ENCODE measurements at places on chromosomes 3 and 15.

DNA sequence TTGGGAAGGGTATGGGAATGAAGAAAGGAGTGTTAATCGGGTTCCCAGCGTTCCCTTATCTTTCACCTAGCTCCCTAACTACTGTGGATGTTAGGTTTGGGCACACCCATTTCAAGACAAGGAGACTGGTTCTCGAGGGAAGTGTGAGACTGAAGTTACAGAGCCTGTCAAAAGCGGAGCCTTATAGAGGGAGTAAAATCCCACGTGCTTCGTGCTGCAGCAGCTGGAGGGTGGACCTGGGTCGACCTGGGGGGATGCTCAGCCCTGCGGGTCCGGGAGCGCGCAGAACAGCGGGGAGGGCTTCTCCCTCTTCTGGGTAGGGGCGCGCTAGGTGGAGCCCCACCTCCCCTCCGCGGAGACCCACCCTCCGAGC, 314 bp upstream of the TMED3 start:
- DNase-seq = peak; percentile 19

DNA sequence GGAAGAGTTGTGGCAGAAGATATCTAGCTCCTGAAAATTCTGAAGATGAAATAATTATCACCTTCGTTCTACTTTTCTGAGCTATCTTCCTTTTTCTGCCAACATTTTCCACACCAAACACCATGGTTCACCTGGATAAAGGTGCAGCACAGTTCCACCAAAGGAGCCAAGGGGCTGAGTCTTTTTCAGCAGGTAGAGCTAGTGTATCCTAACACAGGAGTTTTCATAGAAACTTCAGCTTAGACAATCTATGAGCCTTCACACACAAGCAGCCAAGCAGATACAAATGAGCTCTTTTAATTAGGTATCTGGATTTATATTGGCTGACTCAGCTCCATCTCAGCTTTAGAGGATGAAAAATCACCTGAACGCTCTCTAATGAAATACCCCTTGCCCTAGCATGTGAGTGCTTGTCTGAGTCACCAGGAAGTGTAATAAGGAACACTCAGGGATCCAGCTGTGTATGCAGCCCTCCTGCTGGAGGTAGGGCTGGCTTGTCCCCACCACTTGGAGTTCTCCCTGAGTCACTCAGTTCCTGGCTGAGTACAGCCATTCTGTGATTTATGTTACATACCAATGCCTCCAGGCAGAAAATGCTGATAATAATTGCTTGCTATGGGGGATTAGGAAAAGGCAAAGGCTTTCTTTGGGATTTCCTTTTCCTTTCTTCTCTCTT, 385.7 kb downstream of the LSAMP start:
- DNase-seq = no peak

GRCh38 chr15:92839696-92840095, 60.4 kb upstream of the CHD2 start:
- DNase-seq = peak; percentile 34

DNA sequence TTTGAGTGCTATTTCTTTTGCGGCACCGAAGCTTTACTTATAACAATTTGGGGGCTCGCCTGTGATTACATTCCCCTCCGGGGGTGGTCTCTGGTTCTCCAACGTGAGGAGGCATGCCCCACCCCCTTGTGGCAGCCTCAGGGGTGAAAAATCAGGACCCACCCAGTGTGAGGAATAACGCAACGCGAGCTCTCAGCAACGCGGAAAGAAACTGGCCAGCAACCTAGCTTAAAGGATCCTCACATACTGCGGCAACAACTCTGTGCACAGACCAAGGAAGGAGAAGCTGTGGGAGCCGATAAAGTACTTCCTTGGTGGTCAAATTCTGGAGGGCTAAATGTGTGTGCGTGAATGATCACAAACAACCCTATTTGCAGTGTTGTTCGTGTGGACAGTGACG, 5.8 kb downstream of the IQCF1 start:
- no peak for DNase-seq

DNA sequence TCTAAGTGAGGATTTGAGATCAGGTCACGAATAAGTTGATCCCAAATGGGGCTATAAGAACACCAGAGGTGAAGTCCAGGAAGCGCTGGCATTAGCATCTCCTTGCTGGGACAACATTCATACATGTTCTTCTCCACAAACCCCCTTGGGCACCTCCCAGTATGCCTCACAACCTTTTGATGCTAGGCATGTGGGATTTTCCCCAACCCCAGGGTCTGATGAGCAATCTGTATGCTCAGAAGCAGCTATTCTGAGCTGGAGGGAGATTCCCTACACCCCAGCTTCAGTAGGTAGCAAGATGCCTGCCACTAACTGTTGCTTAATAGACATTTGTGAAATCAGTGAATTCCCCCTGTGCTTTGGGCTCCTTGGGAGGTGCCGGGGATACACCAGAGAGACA, 32.2 kb downstream of the SLC6A11 start:
- DNase-seq = peak; percentile 1

GRCh38 chr3:107795514-107796094, 272.8 kb downstream of the BBX start:
- DNase-seq = no peak

- DNase-seq = no peak
These were observed 4.2 kb downstream of the ZNF589 start for GRCh38 chr3:48245136-48245535.

DNA sequence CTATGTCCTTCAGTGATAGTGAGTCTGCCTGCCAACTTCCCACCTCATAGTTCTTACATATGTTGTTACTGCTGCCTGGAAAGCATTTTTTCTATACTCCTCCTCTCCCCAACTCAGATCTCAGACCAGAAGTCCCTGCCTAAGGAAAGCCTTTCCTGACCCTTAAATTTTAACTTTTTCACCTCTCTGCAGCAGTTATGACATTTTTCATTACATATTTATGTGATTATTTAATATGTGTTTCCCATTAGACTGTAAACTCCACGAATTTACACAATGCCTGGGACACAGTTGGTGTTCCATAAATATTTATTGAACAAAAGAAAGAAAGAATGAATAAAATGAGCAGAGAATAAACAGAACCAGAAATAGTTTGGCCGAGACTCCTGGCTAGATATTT, 125.5 kb downstream of the MITF start:
- no peak for DNase-seq

DNA sequence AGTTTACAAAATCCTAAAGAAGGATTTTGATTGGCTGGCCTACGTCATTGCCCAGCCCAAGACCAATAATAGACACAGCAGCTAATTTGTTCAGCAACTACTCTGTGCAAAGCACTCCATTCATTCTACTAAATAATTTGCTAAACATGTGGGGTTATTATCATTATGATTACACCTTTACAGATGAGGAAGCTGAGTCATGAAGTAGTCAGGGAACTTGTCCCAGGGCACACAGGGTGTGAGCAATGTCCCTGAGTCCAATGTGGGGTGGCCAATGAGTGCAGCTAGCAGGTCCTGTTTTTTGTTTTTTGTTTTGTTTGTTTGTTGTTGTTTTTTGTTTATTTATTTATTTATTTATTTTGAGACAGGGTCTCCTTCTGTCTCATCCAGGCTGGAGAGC, 183.6 kb downstream of the ABHD5 start:
- no peak for DNase-seq

DNA sequence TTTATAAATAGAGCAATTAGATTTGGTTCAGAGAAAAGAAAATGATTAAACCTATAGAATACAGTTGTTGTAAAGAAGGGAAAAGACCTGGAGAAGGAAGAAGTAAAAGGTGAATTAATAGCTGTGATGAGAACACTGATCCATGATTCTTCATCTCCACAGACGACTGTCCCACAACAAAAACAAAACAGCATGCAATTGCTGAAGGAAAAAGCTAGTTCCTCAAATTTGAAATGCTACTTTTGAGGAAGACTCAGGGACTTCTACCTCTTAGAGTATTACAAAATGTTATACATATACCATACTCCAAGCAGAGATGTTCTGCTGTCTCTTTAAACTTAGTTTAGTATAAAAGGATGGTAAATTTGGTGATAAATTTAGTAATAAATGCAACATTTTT, 21.5 kb downstream of the ALCAM start:
- no peak for DNase-seq

DNA sequence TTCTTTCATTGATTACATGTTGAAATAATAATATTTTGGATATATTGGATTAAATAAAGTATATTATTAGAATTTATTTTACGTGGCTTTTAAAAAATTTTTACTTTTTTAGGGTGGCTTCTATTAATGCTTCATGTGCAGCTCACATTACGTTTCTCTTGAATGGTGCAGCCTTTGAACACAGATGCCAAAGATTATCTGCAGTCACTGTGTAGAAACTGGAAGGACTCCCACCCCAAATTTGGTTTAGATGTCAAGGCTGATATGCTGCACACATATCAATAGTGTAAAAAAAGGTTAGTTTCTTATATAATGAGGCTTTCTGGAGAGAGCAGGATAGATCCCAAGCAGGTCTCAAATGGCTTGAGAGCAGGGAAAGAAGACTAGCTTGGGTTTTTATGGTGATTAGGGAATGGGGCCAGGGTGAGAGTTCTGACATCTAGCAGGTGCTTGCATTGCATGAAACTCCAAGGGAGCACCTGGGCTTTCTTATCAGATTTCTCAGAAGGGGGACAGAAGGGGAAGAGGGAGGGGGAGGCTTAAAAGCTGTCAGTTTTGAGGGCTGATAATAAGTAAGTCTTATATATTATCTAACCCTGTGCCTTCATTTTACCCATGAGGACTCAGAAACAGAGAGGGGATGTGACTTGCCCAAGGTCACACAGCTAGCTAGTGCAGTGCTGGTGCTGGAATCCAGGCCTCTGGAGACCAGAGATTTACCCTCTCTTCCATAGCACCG, 89.6 kb downstream of the CHST2 start:
- no peak for DNase-seq

DNA sequence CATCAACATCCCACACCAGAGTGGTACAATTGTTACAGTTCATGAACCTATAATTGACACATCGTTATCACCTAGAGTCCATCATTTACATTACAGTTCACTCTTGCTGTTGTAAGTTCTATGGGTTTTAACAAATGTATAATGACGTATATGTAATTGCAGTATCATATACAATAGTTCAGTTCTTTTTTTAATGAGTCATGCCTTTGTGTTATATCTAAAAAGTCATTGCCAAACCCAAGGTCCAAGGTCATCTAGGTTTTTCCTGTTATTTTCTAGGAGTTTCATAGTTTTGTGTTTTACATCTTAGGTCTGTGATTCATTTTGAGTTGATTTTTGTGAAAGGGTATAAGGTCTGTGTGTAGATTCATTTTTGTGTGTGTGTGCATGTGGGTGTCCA, 160.9 kb upstream of the GALNT15 start:
- no peak for DNase-seq

DNA sequence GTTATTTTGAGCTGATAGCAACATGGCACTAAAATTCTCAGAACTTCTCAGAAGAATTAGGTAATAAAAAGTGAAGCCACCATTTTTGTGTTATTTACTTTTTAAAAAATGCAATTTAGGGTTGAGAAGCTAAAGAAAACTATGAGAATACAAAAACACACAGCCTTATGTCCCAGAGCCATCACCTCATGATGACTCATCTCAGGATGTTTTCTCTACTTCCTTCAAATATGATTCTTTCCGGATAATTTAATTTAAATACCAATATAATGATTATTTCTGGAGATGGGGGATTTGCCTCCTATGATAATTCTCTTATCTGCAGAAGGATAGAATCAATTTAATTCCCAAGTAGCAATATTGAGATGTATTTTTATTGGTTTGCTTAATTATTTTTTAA, 105.6 kb upstream of the BFSP2 start:
- no peak for DNase-seq

DNA sequence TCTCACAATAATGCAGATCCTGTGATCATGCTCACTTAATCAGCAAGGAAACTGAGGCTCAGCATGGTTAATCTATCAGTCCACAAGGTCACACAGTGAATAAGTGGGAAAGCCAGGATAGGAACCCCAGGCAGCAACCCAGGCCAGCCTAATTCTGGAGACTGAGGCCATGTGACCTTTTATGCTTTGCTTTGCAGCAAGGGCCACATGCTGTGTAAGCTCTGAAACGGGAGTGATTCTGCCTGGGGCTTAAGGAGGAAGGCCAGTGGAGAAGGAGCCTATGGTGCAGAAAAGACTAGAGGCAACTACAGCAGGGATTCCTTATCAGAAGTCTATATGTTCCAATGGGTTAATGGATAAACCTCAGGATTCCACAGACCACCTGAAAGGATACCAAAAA, 157.6 kb upstream of the PPP2R3A start:
- no peak for DNase-seq

- DNase-seq = no peak
These were observed 20.0 kb downstream of the MEIS2 start for GRCh38 chr15:37080261-37080921.

DNA sequence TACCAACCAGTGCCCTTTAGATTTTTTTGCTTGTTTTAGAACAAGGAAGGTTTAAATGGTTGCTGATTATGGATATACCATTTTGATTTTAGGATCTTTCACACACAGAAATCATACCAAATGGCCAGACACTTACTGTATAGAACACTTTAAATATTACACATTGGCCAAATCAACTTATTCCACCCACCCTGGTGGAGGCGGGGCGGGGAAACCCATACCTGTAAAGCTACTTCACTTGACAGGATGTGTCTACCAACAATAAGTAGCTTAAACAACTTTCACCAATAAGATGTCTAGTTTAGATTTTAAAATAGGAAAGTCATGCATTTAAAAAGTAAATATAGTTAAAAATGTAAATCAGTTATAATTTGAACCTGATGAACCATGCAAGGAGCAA, 17.0 kb upstream of the SFMBT1 start:
- no peak for DNase-seq

- no peak for DNase-seq
These were observed 10.9 kb upstream of the FAM107A start for GRCh38 chr3:58588030-58588614.

GRCh38 chr3:51052562-51052961, 332.5 kb upstream of the MANF start:
- no peak for DNase-seq

DNA sequence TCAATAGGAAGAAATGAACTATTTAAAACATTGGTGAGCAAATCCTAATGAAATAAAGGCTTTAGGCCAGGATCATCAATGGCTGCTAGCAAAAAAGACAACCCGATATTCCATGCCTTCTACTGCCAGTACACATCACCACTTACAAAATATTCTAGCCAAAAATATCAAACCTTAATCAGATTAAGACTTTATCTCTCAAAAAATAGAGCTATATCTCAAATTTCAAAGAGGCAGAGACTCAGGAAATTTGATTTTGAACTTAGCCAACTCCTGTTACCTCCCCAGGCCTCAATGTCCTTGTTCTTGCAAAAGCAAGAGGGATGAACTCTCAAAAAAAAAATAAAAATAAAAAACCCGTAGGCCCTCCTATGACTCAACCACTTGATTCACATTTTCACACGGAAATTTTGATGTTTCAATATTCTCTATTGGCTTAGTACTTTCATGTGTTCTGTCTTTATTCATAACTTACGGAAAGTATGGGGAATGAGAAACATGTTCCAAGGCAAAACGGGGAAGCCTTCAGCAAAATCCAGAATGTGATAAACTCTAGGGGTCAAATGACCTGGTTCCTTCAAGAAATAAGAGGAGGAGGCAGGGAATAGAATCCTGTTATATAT, 273.3 kb upstream of the ZPLD1 start:
- DNase-seq = no peak

DNA sequence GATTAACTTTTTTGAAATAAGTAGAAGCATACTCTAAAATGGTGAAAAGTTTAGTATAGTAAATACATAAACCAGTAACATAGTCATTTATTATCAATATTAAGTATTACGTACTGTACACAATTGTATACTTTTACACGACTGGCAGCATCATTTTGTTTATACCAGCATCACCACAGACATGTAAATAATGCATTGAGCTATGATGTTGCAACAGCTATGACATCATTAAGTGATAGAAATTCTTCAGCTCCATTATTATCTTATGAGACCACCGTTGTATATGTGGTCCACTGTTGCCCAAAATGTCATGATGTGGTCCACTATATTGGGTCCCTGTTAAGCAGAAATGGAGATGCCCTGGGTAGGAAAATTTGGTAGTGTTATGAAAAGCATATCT, 51.3 kb downstream of the DRD3 start:
- no peak for DNase-seq
